ENCODE measurements at places on chromosomes 7 and 10. TPM values are rescaled to one million over a fixed set of nuclear protein-coding genes. Genes with fewer than 3 reads are reported as not detected.

HOXA13 gene
- polyA plus RNA-seq, result 0.01 TPM

OR9A2 gene
- not detected for polyA plus RNA-seq

DNA sequence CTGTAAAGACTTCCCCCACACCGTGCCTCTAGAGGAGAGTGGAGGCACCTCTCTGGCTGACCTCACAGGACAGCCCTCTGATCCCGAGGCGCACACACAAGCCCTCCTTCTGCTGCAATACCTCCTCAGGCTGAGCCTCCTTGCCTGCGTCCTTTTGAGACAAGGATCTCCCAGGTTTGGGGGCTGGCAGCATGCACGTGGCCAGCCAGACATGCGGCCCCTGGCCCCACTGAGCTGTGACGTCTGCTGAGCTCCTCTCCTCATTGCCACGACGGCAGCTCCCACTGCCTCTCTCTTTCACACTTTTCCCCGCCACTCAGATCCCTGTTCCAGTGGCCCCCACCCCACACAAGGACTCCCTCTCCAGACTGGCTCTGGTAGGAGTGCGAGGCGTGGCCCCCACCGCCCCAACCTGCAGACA, 12.2 kb upstream of the DNAAF5 start:
- DNase-seq, result no peak

DNA sequence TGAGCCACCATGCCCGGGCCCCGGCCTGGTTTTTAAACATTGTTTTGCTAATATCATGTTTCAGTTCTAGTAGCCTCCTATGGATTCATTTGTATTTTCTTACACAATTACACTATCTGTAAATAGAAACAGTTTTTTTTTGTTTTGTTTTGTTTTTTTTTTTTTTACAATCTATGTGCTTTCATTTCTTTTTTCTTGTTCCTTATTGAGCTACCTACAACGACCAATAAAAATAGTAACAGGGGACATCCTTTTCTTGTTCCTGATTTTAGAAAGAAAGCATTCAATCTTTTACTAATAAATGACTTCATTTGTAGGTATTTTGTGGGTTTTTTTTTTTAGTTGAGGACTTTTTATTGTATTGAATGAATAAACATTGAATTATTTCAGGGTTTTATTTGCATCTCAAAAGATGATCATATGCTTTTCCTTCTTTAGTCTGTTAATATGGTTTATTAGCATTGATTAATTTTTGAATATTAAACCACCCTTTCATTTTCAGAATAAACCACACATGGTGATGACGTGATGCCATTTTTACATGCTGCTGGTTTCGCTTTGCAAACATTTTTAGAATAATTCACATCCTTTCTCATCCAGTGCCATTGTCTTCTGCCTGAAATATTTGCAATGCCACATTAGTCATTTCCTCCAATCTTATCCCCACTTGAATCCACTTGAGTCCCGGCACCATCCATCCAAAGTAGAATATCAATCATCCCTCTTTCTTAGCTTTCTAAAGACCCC, 18.1 kb upstream of the AKR1E2 start:
- DNase-seq, result no peak

TLX1 gene
- 0.09 TPM for polyA plus RNA-seq

- DNase-seq, result no peak
These were observed 20.3 kb upstream of the PFKP start for GRCh38 chr10:3046981-3047547.

DNA sequence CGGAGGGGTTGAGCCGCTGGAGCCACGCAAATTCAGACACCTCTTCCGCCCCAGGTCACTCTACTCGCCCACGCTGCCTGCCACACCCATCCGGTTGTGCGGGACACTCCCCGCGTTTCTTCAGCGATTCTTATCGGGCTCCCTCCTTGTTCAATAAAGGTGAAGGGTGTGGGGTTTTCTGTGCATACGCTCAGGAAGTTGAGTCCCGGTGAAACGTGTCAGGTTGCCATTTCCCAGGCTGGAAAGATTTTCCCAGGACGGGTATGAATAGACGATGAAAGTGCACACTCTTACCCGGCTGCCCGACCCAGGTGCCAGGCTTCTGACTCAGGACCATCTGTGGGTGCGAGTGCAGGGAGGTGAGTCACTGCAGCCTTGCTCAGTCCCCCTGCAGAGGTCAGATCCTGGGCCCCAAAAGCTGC, 22.0 kb downstream of the KLF6 start:
- no peak for DNase-seq

NEUROG3 gene
- not detected for polyA plus RNA-seq

- DNase-seq, result no peak
These were observed 83.2 kb downstream of the MLLT10 start for GRCh38 chr10:21617267-21617666.

DNA sequence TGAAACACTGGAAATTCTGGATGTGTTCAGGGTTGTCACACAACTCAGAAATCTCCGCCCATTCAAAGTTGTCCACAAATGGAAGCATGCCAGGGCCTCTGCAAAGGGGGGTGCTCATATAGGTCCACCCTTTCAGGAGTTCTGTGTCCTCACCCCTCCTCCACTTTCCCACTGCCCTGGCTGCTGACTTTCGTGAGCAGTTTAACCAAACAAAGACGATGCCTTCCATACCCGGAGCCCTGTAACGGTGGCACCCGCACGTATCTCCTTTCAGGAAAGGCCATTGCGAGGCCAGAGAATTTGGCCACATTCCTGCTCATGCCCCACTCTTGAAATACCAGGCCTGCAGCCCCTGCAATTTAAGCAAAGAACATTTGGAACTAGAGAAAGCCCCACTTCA, 1.4 kb downstream of the CPXM2 start:
- no peak for DNase-seq

DNA sequence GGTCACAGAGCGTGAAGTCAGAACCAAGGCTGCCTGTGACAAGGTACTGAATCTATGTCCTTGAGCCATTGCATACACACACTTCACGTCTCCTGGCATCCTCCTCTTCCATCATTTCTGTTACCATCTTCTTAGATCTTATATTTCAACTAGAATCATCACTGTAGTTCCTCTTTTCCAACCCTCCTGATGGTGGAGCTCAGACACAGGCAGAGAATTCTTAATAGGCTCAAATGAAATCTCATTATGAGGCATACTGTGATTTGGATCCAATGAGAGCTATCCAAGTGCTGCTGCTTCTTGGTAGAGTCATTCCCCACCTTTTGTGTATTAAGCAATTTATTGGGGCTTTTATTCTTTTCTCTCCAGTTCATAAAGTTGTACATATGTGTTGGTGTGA, 113.2 kb downstream of the CALCR start:
- DNase-seq, result no peak

GRCh38 chr10:37727491-37728352, 129.7 kb downstream of the ZNF248 start:
- DNase-seq, result no peak

- DNase-seq, result no peak
These were observed 19.1 kb downstream of the CEP41 start for GRCh38 chr7:130421684-130422083.

DNA sequence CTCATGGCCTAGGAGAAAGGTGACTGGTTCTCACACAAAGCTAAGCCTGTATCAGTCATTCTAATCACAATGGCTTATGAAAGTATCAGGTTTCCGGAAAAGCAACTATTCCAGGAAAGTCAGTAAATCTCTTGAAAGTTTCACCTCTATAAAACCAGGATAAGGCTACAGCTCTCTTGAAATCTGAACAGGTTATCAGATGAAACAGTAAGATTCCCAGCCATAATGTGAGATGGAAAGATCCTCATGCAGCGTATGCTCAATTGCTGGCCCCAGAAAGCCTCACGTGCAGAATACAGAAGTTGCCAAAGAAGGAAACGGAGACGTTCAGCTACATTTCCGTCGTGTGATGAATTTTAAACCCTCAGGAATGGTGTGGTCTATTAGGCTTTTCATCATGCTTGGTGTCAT, 90.0 kb downstream of the PFKFB3 start:
- no peak for DNase-seq

- no peak for DNase-seq
These were observed 862.5 kb downstream of the KCNMA1 start for GRCh38 chr10:76774987-76775603.

GRCh38 chr7:33733870-33734650, 171.3 kb upstream of the BMPER start:
- no peak for DNase-seq

LRRC17 gene
- 82.3 TPM for polyA plus RNA-seq

C10orf143 gene
- 10.5 TPM for polyA plus RNA-seq

ELOVL3 gene
- polyA plus RNA-seq, result 3.1 TPM

GRCh38 chr10:4546500-4546899, 279.5 kb upstream of the AKR1E2 start:
- no peak for DNase-seq

DNA sequence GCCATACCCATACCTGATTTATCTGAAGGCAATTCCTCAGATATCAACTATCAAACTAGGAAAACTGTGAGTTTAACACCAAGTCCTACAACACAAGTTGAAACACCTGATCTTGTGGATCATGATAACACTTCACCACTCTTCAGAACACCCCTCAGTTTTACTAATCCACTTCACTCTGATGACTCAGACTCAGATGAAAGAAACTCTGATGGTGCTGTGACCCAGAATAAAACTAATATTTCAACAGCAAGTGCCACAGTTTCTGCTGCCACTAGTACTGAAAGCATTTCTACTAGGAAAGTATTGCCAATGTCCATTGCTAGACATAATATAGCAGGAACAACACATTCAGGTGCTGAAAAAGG, 69.0 kb upstream of the RSBN1L start:
- no peak for DNase-seq

- DNase-seq, result peak; percentile 91
These were observed 22.6 kb upstream of the AKR1C3 start for GRCh38 chr10:5071411-5072198.

- DNase-seq, result no peak
These were observed 26.5 kb upstream of the TLL2 start for GRCh38 chr10:96540240-96540639.

GRCh38 chr10:112963835-112964234, 13.8 kb downstream of the TCF7L2 start:
- DNase-seq, result no peak

DNA sequence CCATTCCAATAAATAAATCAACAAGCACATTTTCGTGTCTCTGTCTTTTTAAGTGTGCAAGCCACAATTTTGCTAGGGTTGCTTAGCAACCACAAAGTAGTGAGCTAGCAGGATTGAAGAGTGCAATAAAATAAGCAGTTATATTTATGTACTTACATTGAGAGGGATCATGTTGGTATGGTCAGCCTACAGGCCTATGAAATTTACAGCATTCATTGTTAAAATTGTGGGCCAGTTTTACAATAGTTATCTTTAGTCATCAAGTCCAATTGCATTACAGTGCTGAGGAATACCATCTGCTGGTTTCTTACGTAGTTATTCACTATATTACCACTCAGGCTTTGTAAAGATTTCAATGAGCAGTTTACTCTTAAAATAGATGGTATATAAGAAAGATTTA, 192.5 kb upstream of the POT1 start:
- DNase-seq, result peak; percentile 23

DNA sequence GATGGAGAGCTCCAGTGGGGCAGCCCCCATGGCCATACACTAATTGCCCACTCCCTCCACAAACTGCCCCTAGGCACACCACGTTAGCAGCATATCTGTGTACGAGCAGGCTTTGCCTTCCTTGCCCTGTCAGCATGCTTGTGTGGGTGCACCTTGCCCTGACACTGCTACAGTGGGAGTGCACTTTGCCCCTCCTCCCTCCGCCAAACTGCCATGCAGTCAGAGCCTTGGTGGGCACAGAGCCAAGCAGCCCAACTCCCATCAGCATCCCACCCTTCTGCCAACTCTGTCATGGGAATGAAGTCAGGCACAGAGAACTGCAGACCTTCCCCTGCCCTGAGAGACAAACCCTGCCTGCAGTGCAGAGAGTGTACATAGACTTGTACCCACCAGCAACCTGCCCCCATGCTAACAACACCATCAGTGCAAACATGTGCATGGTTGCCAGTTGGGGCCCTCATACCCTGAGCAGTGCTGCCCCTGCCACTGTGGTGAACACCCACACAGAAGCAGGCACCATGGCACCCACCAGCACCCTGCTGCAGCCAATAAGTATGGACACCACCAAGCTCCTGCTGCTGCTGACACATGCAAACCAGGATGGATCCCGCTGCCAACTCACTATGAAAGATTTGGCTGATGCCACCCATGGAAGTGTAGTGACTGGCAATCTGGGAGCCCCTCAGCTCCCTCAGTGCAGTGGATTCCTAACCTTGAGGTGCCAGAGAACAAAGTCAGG, 1197.7 kb upstream of the CELF2 start:
- no peak for DNase-seq
